ENCODE measurements at places on chromosomes 2 and 18.

DNA sequence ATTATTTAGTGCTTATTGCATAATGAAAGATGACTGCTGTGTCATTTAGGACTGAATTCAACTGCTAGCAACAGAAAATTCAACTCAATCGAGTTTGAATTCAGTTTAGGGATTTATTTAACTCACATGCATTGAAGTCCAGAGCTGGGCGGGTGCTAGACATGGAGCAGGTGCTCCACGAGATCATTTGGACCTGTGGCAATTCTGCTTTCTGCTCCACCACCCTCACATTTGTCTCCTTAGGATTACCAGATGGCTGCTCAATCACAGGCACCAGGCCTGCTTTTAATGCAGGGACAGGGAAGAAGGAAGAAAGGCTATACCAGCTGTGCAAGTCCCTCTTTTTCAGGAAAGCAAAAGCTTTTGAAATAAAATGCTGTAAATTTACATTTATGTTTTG lies 572.9 kb upstream of the SLC8A1 start:
- no peak for DNase-seq

DNA sequence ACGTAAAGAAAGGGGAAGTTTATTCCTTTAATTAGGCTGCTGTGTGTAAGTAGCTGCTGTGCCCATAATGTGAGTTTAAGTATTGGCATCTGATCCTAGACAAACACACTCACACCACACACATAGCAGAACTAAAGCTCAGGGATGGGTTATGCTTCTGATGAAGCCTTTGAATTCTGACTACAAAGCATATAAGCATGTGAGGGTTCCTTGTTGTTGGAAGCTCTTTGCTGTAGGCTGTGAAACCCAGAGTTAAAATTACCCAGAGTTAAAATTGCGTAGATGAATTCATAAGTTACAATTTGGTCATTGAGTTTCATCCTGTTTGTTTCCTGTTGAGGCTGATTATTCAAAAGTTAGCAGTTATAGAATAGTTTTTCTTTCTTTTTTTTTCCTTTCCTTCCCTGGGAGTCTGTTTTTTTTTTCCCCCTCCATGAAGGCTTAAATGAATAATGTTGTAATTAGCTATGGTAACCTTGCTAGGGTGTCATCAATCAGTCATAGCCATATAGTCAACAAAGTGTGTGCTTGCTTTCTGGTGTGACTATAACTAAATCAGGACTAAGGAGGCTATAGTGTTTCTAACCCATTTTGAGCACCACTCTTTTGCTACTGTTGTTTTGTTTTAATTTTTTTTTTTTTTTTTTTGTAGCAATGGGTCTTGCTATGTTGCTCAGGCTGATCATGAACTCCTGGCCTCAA lies 426.1 kb downstream of the PARD3B start:
- no peak for DNase-seq

GRCh38 chr2:183019718-183020442 lies 18.4 kb downstream of the NCKAP1 start:
- no peak for DNase-seq

DNA sequence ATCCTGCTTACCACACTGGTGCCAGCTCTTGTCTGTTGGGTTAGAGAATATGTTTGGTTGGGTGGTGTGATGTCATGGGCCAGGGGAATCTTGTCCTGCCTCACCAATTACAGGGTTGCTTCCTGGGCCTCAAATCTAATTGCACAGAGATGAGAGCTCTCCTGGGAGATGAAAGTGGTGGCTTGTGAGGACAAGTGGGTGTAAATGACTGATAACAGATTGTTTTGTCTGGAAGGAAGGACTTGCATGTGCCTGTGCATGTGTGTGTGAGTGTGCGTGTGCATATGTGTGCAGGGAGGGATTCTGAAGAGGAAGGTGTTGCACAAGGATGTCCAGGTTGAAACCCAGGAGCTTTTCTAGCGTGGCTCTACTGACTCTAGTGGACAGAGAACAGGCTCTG lies 271.9 kb downstream of the LOXHD1 start:
- no peak for DNase-seq

- no peak for DNase-seq
Measured at GRCh38 chr18:76203552-76203951, 291.5 kb downstream of the ZNF516 start.

DNA sequence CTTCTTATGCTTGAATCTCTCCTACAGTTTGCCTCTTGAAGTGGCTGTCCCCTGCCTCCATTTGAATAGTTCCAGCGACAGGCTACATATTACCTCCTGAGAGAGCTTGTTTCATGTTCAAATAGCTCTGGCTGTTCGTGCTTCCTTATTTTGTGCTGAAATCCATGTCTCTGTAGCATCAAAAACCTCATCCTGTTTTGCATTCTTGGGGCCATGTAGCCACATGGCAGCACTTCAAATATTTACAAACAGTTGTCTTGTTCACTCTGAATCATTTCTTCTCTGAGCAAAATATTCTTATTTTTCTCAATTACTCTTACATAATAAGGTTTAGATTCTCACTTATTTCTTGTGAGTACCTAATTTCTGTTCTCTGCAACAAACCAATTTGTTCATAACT lies 1243.1 kb upstream of the NXPH2 start:
- DNase-seq, result no peak

DNA sequence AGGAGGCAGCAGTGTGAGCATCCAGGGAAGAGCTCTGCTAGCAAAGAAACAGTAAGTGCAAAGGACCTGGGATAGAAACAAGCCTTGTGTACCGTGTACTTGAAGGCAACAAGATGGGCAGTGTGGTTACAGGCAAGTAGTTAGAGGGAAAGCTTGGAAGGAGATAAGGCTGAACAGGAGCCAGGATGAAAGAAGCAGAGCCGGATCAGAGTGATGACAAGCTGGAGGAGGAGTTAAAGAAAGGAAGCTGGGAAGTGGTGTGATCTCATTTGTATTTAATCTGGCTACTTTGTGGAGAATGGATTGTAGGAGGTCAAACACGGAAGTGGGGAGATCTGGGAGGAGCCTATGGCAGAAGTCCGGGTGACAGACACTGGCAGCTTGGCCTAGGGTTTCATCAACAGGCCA lies 44.7 kb upstream of the VPS54 start:
- no peak for DNase-seq

DNA sequence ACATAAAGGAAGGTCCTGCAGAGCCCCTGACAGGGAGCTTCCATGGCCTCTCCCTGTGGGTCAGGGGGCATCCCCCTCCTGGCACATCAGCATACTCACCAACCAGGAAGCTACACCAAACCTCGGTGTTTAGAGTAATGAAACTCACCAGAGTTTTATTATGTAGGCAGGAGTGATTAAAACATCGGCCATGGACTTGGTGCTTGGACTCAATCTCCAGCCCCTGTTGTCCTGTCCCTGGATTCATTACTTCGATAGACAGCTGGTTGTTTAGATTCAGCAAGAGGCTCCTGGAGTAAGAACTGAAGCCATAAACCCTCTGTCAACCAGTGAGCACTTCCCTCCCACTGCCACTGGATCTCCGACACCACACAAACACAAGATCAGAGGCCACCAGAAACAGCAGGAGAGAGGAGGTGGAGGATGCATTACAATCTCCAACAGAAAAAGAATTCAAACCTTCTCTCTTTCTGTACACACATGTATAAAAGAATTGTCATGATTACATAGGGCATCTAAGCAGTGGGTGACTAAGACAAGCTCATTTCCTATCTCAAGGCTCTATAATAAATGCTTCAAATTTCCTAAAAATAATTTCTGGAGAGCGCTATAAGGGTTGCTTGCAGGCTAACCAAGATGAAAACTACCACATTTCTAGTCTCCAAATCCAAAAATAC lies 27.2 kb downstream of the TBC1D8 start:
- DNase-seq, result no peak

GRCh38 chr18:683531-683930 lies 26.1 kb downstream of the TYMS start:
- no peak for DNase-seq

- no peak for DNase-seq
Measured at GRCh38 chr18:60339018-60339417, 33.6 kb downstream of the MC4R start.

DNA sequence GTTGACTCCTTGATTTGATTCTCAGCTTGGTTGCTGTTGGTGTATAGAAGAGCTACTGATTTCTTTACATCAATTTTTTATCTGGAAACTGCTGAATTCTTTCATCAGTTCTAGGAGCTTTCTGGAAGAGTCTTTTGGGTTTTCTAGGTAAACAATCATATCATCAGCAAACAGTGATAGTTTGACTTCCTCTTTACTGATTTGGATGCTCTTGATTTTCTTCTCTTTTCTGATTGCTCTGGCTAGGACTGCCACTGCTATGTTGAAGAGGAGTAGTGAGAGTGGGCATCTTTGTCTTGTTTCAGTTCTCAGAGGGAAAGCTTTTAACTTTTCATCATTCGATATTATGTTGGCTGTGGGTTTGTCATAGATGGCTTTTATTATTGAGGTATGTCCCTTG lies 140.5 kb downstream of the ZNF236 start:
- no peak for DNase-seq

GRCh38 chr2:214244847-214245246 lies 166.0 kb upstream of the VWC2L start:
- no peak for DNase-seq

GRCh38 chr2:24833821-24834732 lies 40.9 kb downstream of the CENPO start:
- no peak for DNase-seq

DNA sequence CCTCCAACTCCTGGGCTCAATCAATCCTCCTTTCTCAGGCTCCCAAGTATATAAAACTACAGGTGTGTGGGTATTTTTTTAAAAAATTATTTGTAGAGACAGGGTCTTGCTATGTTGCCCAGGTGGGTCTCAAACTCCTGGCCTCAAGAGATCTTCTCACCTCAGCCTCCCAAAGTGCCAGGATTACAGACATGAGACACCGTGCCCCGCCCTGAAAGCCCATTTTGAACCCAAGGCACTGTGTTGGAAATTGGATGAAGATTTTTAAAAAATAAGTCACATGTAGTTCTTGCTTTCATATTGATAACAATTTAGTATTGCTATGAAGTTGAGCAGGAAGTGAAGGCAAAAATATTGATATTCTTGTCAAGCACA lies 472.5 kb upstream of the TNP1 start:
- DNase-seq, result no peak

GRCh38 chr2:222711315-222711940 lies 40.0 kb downstream of the MOGAT1 start:
- no peak for DNase-seq

- DNase-seq, result no peak
Measured at GRCh38 chr2:74864728-74865722, 31.1 kb downstream of the HK2 start.

- DNase-seq, result no peak
Measured at GRCh38 chr2:153940511-153940910, 68.8 kb downstream of the GALNT13 start.

GRCh38 chr2:55395724-55396605 lies 23.7 kb downstream of the CCDC88A start:
- DNase-seq, result no peak

- no peak for DNase-seq
Measured at GRCh38 chr2:38806733-38807059, 28.7 kb downstream of the GEMIN6 start.

DNA sequence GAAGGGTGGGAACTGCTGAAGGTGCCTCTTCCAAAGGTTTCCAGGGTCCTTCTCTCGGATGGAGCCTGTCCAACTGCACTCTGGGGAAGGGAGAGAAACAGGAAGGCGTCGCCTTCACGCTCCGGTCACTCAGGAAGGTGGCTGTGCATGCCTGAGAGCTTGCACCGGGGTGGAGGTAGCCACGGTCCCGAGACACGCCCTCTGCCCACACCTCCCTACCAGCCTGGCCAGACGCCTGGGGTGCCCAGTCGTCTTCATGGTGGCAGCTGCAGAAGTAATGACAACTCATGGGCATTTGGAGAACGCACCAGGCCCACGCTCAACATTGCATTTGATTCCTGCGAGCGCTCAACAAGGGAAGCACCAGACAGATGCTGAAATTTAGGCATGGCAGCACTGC lies 59.9 kb downstream of the ADNP2 start:
- DNase-seq, result no peak

DNA sequence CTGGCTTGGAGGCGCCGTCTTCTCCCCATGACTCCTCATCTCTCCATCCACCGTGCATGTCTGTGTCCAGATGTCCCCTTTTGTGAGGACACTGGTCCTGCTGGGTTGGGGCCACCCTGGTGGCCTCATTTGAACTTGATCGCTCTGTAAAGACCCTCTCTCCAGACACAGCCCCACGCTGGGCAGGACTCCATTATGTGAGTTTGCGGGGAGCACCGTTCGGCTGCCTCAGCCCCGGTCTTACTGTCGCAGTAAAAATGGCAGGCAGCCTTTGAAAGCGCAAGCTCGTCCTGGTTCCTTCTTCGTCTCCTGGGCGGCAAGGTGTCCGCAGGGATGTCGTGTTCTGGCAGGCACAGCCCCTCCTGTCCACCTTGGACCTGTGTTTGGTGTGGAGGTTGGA lies 17.7 kb downstream of the NFATC1 start:
- no peak for DNase-seq

- DNase-seq, result no peak
Measured at GRCh38 chr2:201830666-201831065, 24.3 kb downstream of the CDK15 start.

DNA sequence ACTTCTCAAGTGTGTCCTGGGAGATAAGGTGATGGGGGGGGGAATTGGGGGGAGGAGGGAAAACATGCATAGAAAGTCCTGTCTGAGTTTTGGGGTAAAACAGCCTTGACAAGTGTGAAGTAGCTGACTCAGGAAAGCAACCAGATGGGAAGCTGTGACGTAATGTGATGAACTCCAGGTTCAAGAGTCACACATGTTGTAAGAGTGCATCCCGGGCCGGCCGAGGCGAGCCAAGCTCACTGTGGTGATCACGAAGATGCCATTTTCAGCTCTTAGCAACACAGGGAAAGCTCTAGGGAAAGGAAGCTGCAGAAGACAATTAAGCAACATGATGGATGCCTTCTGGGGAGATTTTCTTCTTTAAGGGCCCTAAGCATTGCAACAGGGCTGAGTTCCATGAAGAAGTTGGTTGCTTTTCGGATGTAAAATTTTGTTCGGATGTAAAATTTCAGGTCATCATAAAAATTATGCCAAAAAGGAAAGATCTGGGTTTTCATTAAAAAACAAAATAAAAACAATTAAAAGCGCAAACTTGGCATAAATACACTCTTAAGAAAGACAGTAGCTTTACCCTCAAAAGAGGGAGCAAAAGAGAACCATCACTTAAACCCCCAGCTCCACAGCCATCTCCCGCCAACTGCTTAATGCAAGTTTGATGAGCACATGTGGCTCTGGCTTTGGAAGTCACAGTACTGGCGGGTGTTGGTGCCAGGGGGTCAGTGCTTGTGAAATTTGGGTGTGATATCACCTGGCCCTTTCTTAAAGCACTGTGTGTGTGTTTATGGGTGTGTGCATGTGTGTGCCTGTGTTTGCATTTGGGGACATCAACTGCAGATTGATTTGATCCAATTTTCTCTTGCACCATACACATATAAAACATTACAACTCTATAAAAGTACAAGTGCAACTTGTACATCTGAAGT lies 19.1 kb downstream of the SERTAD2 start:
- DNase-seq, result no peak

- no peak for DNase-seq
Measured at GRCh38 chr2:126761981-126762878, 106.3 kb downstream of the GYPC start.

- no peak for DNase-seq
Measured at GRCh38 chr18:36337679-36338402, 40.3 kb downstream of the FHOD3 start.
